ENCODE measurements at places on chromosomes 11 and 22.
A peak's percentile ranks its signal among the peaks of the same experiment; 100 is the strongest.

DNA sequence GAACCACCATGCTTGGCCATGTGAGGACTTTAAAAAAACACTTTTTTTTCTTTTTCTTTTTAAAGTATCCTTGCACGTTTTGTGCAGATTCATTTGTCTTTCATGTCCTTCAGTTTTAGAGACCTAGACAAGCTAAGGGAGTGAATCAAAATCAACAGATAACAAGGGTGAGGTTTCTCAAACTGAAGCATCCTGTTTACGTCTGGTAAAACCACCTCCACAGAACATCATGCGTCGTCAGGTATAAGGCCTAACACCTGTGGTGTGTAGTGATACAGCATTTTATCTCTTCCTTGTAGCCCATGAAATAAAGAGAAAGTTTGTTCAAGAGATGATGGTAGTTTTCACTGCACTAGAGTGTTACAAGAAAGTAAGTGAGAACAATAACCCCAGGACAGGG lies 26.3 kb upstream of the CSF2RB start:
- no peak for DNase-seq

GRCh38 chr11:69516526-69516925 lies 35.1 kb downstream of the LINC01488 start:
- DNase-seq = peak; percentile 83

GRCh38 chr11:45048870-45049691 lies 97.4 kb upstream of the PRDM11 start:
- no peak for DNase-seq

GRCh38 chr11:92929653-92930052 lies 39.8 kb upstream of the MTNR1B start:
- DNase-seq = no peak

DNA sequence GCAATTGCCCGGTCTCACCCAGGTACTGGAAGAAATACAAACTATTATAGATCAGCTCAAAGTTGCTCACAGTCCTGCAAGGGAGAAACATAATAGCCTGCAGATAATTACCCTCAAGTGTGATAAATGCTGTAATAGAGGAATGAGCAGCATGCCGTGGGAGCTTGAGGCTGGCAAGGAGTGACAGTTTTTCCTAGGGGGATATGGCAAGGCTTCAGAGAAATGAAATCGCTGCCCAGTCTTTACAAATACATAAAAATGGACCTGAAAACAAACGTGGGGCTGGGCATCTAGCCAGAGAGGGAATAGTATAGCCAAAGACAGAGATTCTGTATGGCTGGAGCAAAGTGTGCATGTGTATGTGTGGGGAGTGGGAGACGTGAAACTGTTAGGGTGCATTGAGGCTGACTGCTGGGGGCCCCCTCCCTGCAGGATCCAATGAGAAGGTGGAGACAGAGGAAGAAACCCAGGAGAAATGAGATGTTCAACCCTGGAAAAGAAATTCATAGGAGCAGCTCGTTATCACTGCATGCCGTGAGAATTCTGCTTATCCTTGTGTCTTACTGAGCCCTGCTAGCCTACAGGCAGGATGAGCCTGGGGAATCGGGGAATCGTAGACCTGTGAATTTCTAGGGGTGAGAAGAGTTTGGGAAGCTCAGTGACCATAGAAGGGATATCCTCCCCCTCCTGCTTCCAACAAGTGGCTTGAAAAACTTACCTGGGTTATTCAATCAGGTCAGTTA lies 167.0 kb downstream of the LDLRAD3 start:
- no peak for DNase-seq

GRCh38 chr11:110298301-110298765 lies 1.9 kb upstream of the RDX start:
- no peak for DNase-seq

DNA sequence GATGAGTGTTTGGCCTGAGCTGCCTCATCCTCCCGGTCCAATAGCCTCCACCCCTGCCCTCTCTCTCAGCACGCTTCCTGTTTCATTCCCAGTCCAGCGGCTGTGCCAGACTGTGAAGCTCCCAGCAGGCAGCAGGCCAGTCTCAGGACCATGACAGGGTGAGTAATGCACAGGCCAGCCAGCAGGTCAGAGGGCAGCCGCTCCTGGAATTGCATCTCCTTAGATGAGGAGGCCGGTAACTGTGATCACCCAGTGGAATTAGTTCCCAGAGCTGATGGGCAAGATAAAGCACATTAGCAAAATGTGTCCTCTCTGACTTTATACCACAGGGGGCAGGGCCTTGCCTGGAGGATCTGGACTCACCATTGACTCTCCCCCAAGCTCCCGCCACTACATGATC lies 251.2 kb downstream of the ETS1 start:
- no peak for DNase-seq

DNA sequence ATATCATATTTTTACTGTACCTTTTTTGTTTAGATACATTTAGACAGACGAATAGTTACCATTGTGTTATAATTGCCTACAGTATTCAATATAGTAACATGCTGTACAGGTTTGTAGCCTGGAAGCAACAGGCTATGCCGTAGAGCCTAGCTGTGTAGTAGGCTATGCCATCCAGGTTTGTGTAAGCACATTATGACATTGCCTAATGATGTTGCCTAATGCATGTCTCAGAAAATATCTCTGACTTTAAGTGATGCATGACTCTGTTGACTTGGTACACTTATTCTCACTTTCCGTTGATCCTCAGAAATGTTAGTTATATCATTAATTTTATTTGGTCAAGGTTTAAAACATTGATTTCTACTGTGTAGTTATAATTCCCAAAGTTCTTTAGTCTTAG lies 39.9 kb downstream of the OR2AT4 start:
- no peak for DNase-seq

- DNase-seq = peak; percentile 98
Measured at GRCh38 chr11:57322256-57323166, 2.2 kb downstream of the TNKS1BP1 start.

All from T47D (cell line).